Stimulated activated CD4-positive, alpha-beta T cell treated with anti-CD3 and anti-CD28 coated beads, Interleukin-4, amount 100 ng/mL, for 24 hours (primary cell): ENCODE measurements at places on chromosomes 5 and 9.

- DNase-seq, result no peak
Measured at GRCh38 chr5:93915142-93915553, 173.7 kb upstream of the POU5F2 start.

DNA sequence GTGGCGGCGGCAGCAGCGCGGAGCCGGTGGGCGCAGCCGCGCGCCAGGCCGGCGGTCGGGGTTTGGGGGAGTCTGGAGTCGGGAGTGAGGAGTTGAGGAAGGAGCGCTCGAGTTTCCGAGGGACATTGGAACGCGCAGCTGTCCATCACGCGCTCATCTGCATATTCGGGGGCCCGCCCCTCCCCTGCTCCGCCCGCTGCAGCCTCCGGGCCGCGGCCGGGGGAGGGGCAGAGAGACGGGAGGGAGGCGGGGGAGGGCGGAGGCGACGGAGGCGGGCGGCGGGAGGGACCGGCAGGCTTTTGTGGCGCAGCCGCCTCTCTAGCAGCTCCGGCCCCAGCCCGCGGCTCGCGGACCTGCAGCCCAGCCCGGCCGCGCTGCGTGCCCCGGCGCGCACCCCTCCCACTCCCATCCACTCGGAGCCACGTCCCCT lies at the start of gene IRX2:
Gene IRX2 (minus strand): TSS at position 86 of the 430 bp plus-strand sequence. CDS start 264 bp downstream, outside the sequence.
- no peak for DNase-seq

DNA sequence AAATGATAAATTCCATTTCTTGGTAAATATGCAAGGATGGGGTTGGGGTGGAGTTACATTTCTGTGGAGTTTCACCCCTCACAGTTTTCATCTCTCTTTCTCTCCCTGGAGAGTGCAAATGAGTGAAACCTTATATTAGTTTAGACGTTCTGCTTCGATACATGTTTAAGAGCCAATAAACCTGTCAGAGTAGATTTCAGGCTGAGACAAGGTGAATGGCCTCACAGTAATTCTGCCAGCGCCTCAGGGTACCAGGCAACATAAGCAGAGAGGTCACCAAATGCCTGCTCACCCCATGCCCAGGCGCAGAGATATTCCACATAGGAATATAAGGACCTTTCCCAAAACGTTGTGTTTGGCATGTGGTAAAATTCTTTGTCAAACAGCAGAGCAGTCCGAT lies 154.9 kb upstream of the VLDLR start:
- no peak for DNase-seq

DNA sequence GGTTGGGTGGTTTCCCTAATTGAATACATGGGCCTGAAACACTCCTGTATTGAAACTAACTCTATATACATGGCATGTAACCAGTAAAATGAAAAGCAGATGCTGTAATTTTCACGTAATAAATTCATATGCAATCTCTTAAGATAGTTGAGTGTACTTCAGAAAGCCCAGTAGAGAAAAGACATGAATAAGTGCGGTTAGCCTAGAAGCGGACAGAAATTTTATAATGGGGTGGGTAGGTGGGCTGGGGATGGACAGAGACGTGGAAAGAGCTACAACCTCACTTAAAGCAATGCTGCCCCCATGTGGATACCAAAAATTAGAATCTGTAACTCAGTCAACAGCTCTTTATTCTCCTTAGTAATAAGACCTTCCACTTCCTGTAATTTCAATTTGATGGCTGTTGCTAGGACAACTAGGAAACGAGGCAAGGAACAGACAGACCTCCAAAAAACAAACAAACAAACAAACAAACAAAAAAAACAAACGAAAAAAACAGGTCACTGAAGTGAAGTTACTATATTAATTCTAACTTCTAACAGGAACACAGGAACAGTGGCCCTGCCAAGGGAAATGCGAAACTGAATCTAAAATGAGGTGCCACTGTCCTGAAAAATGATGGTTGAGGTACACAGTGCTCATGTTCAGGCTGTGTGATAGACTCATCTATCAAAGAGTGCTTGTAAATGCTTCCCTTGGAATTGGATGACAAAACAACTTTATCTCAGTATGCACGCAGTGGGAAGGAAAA lies 103.4 kb upstream of the GNA14 start:
- DNase-seq, result peak; percentile 12

DNA sequence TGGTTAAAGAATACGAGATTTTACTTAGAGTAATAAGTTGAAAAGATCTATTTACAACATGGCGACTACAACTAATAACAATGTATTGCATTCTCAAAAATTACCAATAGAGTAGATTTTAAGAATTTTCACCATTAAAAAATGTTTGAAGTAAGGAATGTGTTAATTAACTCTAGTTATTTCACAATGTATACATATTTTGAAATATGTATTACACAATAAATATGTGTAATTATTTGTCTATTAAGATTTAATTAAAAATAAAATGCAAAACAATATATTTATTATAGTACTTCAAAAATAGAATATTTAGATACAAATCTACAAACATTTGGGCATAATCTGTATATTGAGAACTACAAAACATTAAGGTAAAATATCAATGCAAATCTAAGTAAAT lies 1326.3 kb upstream of the CDH6 start:
- DNase-seq, result no peak

DNA sequence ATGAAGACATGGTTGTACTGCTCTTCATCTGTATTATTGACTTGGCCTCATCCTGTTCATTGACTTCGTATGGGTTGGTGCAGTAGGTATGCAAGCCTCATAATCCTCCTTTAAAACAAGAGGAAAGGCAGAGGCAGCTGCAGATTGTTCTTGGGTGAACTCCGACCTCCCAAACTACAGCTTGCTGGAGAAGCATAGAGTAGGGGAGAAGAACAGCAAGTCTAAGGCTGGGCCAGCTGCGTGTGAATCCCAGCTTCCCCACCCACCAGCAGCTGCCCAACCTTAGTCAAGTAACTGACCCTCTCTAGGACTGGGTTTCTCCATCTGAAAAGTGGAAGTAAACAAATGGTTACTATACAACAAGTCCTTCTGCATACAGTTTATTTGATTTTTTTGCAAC lies 114.5 kb upstream of the WWC1 start:
- DNase-seq, result no peak

- no peak for DNase-seq
Measured at GRCh38 chr9:95225076-95225725, 92.3 kb downstream of the FANCC start.

DNA sequence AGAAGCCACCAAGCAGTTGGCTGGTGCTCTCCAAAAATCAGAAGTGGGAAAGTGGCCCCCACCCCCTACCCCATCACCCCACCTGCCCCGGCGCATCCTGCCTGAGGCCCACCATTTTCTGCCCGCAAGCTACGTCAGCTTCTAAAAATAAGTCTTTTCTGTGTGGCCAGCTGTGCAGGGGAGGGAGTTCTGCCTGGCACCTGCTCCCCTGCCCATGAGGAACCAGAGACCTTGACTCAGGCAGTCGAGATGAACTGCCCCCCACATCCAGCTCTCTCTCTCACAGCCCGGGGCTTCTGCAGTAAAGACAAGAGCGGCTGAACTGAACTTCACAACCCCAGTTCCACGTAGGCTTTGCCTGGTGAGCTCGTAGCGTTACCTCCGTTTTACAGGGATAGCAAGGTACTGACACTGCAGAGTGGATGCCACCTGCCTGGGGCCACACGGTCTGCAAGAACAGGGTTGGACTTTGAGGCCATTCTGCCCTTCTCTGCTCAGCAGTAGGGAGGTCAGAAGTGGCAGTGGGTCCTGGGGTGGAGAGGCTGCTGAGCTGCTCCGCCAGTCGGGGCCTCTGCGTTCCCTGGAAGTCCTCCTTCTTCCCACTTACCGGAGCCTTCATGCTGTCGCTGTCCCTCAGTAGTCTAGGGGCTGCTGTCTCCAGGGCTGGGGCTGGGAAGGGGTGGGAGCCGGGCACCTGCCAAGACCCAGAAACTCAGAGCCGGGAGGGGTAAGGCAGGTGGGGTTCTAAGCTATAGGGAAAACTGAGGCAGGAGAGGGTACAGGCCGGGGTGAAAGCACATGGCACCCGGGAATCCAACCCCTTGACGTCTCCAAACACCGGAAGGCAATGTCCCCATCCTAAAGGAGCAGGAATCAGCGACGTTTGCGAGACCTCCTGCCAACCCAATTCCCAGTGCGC lies 781 bp downstream of the ST6GALNAC4 start:
- DNase-seq, result no peak
